ENCODE measurements at places on chromosomes 4 and X.

DNA sequence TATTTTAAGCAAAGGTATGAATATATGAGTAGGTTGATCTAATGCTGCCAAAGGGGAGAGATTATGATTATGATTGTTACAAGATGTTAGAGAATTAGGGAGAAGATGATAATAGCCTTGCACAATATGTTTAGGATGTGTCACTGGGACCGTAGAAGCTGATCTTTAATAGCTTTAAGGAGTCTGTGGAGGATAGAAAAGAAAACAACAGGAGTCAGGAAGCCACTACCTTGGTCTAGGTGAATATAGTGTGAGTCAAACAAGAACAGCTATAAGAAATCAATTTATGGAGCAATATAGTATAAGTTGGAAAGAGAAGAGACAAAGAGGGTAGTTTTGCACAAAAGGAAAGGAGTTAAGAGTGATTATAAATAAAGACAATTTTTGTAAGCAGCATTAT lies 232.7 kb downstream of the FSTL5 start:
- no peak for DNase-seq

DNA sequence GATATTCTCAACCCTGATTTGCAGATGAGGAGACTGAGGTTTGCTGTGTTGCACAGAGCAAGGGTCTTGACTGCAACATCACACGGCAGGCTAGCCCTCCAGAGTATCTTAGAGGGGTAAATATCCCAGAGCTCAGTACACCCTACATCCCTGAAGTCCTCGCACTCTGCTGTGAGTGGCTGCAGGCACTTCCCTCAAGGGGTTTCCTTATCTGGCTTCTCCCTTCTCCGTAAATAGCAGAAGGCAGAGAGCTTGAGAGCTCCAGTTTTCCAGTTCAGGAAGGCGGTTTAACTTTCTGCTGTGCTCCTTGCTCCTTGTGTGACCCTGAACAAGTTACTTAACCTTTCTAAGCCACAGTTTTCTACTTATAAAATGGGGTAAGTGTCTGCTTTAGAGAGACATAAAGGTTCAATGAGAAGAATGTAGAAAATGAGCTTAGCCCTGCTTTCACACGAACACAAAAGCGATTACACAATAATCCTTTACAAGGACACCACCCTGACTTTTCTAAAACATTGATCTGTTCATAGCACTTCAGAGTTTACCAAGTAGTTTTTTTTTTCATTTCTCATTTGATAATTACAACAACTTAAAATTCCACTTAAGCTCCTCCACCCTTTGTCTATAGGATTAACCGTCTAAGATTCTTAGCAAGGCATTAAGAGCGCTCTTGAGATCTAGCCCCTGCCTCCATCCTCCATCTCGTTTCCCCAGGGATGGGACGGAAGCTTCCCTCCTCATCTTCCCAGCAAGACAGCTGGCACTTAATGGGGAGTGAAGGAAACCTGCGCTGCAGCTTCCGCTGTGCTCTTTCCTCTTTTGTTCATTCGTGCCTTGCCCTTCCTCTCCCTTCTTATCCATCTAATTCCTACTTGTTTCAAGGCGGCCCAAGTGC lies 68.4 kb downstream of the TAPT1 start:
- DNase-seq, result no peak

DNA sequence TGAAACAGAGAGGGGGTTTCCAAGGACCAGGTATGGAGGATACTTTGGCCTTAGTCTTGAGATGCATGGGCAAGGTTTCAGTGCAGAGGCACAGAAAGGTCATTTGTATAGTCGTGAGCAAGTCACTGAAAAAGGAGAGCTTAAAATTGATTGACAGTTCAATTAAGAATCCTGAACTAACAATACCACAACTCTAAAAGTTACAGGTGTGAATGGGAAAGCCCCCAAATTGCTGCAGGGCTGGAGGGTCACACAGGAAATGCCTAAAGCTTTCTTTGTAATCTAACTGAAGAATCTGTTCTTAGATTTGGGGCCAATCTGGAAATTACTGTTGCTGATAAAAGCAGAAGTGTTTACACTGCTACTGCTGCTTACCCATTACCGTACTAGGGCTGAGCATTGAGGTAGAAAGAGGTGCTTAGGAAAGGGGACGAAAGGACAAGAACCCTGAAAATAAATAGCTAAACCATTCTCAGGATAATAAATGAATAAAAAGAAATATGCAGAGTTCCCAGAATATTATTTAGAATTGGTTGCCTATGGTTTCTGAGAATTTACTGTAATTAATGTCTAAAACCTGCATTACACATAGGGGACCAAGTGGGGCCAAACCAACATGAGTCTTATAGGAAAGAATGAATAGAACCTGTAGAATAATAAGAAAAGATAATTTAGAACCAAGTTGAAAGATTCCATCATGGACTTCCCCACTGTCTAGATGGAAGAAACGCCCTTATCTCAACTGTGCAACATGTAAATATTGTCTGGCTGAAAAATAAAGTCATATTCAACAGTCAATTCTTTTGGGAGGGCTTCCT lies 91.9 kb upstream of the PPP1R2C start:
- no peak for DNase-seq

DNA sequence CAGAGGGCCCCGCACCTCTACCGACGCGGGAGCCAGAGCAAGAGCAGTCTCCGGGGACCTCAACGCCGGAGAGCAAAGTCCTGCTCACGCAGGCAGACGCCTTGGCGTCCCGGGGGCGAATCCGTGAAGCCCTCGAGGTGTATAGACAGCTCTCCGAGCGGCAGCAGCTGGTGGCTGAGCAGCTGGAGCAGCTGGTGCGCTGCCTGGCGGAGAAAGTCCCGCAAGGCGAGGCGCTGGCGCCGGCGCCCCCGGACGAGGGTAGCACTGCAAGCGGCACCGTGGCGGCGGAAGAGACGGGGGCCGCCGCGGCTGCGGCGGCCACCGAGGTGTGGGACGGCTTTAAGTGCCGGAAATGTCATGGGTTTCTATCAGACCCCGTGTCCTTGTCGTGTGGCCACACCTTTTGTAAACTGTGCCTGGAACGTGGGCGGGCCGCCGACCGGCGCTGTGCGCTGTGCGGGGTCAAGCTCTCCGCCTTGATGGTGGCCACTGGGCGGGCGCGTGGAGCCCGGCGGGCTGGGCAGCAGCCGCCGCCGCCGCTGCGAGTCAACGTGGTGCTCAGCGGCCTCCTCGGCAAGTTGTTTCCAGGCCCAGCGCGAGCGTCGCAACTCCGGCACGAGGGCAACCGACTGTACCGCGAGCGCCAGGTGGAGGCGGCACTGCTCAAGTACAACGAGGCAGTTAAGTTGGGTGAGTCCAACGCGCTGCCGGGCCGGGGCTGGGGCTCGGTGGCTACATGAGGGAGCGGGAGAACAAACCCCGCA lies 672 bp downstream of the LONRF3 start:
- peak; percentile 62 for DNase-seq

GRCh38 chr4:61212788-61213187 lies 12.7 kb downstream of the ADGRL3 start:
- no peak for DNase-seq

DNA sequence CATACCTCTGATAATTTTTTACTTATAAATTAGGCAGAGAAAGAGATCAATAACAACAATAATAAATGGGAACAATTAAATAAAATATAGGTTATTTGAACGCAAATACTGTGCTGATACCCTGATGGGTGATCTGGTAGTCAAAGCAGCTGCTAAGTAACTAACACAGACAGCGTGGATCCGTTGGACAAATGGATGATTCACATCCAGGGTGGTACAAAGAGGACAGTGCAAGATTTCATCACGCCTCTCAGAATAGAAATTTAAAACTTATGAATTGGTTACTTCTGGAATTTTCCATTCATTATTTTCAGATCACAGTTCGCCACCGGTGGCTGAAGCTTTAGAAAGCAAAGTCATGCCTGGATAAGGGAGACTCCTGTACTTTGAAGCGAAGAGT lies 1066.0 kb upstream of the ADGRL3 start:
- DNase-seq, result no peak

GRCh38 chr4:5448221-5448620 lies 260.1 kb downstream of the EVC2 start:
- DNase-seq, result no peak

DNA sequence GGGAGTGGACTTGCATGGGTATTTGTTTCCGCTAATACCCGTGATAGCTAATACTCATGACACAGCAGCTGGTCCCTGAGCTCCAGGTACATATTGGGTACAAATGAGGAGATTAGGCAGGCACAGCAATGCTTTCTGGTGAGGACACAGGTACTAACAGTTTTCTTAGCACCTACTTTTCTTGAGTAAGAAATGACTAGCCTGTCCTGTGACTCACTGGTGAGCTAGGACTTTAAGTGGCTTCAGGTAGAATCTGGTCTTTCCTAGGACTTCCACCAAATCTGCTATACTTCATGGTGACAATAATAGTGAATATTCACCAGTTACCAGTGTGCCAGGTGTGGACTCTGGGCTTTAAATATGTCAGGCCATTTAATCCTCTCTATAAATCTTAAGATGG lies 407.4 kb upstream of the NR3C2 start:
- DNase-seq, result no peak

DNA sequence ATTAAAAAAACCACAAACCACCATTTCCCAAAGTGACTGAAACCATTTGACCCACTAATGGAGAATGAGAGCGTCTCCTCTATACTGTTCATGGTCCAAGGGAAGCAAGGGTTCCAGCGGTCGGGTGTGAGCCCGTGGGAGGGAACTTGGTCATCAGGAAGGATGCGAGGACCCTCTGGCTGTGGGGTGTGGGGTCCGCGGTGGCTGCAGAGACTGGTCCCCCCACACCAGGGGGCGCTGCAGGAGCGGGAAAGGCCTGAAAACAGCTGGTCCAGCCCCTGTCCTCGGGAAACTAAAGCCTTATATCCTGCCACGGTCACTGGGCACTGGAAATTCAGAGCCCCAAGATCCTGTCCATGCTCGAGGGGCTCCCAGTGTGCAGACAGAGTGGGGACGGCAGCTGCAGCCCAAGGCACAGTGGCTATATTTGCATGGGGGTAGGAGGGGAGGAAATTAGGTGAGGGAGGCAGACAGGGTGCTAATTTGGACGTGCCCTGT lies 4.3 kb downstream of the BLOC1S4 start:
- peak; percentile 42 for DNase-seq

DNA sequence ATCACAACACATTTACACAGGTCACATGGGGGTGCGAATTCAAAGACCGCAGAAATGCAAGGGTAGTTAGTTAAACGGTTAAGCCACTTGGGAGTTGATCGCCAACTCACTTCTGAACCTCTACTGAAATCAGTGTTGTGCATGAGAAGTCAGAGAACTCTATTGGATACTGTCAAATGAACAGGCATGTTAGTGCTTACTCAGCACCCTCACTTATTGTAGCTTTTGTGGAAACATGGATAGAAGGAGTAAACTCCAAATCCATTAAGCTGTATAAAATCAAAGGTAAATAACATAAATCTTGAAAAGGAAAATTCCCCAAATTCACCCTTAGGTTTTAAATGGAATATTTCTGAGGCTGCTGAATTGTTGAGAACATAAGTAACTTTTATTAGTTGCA lies 17.5 kb upstream of the ANXA10 start:
- no peak for DNase-seq

DNA sequence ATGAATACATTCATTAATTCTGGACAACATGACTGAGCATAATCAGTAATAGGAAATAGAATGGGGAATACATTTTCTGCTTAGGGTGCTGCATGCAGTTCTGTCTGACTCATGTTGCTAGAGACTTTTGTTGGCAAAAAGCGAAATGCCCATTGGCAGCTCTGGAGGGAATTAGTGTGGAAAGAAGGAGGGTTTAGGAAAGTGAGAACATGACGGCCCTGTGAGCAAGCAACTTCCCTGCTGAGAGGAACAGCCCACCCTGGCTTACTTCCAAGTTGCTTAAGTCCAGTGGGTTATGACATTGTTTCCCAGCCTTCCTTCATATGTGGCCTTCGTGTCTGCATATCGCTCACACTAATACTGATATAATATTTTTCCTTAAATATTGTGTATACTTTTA lies 13.8 kb downstream of the MAD2L1 start:
- DNase-seq, result no peak

GRCh38 chr4:165418073-165418472 lies 39.3 kb downstream of the CPE start:
- DNase-seq, result no peak

- DNase-seq, result no peak
Observed at GRCh38 chr4:7761720-7762119, 177.9 kb downstream of the AFAP1 start.

DNA sequence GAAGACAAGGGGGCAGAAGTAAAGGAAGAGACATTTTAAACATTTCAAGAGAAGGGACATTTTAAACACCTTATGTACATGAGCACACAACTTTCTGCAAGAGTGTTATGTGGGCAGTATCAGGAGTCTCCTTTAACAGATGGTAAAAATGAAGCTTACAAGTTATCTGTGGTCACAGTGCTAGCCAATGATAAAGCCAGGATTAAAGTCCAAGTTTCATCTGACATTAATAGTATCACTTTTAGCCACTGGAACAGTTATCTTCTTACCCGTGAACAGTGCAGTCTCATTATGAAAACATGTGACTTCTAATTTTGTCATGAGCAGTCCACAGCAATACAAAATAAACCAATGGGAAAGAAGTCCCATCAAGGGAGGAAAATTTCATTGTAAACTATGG lies 627.9 kb upstream of the AGA start:
- DNase-seq, result no peak

- DNase-seq, result no peak
Observed at GRCh38 chr4:1776521-1777161, 16.5 kb upstream of the FGFR3 start.

- no peak for DNase-seq
Observed at GRCh38 chr4:7240306-7240705, 48.0 kb downstream of the SORCS2 start.

GRCh38 chr4:1496116-1496642 lies 89.9 kb upstream of the NKX1-1 start:
- no peak for DNase-seq

DNA sequence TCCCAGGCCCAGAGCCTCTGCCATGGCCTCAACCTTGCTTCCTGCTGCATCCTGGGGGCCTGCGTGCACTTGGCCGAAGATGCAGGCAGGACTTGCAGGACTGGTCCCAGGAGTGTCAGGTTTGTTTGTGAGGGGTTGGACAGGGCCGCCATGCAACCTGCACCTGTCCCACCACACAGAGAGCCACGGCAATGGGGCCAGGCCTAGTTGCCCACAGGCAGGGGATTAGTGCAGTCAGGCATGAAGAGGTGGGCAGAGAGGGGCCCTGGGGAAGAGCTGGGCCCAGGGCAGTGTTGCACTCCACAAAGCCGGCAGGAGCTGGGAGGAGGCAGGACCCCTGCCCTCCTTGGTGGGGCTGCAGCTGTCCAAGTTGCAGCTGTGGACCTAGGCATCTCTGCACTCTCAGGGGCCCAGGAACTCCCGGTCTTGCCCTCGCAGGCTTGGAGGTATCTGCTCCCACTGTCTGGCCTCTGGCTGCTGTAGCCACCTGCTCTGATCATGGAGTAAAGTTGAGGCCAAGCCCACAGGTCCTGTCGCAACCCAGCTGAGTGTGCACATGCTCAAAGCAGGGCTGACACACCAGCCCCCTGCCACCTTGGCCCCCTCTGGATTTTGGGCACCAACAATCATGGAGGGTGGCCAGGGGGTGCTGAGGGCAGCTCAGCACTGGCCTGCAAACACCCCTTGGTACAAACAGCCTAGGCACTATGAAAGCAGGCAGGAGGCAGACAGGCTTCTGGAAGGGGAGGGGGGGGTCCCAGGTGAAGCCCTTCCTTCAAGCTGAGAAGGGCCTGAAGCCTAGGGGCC lies 190.4 kb upstream of the PCDH10 start:
- no peak for DNase-seq

GRCh38 chr4:111108153-111108552 lies 485.3 kb upstream of the PITX2 start:
- no peak for DNase-seq
